ENCODE measurements at places on chromosomes 2 and 18. TPM values are rescaled to one million over a fixed set of nuclear protein-coding genes. Genes with fewer than 3 reads are reported as not detected.
A peak's percentile ranks its signal among the peaks of the same experiment; 100 is the strongest.

- DNase-seq, result peak; percentile 63
Measured at GRCh38 chr18:46946656-46947282, 29.4 kb downstream of the KATNAL2 start.

GRCh38 chr2:98543214-98543613 lies 65.1 kb downstream of the COA5 start:
- DNase-seq, result no peak

GRCh38 chr2:48228345-48228684 lies 301.6 kb upstream of the STON1 start:
- DNase-seq, result no peak

GRCh38 chr18:8133888-8134287 lies 475.3 kb upstream of the RAB12 start:
- DNase-seq, result no peak

DNA sequence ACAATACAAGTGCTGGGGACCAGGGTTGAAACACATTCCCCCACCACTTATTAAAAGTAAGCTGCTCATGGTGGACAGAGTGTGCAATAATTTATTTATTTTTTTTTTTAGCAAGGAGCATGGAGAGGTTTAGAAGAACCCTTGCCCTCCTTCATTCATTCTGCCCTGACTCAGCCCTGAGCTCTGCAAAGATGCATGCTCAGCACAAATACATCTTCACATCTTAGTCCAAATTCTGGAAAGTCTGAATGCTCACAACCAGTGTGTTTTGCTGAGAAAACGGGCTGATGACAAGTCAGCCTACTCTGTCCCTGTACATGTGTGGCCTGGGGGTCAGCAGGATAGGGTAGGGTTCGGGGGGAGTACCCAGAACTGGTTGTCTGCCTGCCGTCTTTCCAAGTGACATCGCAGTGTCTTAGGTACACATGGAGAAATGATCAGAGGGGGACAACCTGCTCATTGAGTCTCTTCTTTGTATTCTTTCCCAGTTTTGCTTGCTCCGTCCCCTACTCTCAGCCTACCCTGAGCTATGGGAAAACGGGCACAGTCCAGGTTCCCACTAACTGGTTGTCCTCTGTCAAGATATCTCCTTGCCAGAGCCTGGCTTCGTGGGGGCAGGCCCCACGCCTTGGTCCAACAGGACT lies 76.4 kb downstream of the ADD2 start:
- DNase-seq, result no peak

DNA sequence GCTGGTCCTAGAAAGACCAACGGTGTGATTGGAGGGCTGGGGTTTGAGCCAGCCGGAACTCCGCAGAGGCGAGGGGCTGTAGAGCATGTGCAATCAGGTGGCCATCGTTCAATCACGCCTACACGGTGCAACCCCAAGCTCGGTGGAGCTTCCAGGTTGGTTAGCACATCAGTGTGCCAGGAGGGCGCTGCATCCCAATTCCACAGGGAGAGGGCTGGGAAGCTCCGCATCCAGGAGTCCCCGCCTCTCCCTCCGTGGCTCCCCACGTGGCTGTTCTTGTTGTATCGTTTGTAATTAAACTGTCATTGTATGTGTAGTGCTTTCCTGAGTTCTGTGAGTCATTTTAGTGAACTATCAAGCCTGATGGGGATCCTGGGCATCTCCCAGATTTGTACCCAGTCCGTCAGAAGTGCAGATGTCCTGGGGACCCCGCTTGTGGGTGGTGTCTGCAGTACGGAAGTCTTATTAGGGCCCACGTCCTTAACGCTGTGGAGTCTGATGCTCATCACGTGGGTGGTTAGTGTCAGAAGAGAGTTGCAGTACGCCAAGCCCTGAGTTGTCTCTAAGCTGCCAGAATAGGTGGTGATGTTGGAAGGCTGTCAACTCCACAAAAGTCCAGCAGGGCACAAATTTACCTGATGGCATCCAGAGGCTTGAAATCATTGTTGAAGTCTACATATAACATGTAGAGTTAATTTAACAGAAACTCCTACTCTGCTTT lies 20.6 kb upstream of the AMMECR1L start:
- DNase-seq, result no peak

DNA sequence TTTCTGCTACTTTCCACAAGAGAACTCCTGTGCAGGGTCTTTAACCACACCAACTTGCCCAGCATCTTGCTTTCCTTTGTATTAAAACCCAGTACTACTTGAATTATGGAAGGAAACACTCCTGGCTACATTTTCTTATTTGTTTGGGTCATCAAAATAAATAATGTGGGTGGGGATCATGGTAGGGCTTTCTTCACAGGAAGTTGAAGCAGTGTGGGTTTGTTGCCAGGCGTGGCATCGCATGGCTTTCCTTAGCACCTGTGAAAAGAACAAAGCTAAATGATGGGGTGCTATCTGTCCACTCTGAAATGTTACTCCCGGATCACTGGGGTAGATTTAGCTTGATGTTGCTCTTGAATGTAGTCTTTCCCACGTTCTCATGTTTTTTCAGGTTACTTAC lies 18.7 kb downstream of the ARHGAP25 start:
- no peak for DNase-seq

- no peak for DNase-seq
Measured at GRCh38 chr18:49768051-49768391, 45.3 kb downstream of the ACAA2 start.

DNA sequence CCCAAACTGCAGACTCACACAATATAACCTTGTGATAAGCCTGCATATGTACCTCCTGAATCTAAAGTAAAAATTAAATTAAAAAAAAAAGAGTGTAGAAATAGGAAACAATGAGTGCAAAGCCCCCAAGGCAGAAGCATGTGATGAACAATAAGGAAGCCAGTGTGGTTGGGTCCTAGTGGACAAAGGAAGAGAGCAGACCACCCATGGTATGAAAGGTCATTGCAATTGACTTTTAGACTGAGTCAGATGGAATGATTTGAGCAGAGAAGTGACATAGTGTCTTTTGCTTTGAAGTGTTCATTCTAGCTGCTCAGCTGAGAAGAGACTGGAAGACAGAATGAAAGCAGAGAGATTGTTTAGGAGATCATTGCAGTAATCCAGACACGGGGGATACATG lies 417.1 kb downstream of the RAD51AP2 start:
- no peak for DNase-seq

HRH4 gene
- total RNA-seq, result not detected

TEKT4 gene
- not detected for total RNA-seq

DNA sequence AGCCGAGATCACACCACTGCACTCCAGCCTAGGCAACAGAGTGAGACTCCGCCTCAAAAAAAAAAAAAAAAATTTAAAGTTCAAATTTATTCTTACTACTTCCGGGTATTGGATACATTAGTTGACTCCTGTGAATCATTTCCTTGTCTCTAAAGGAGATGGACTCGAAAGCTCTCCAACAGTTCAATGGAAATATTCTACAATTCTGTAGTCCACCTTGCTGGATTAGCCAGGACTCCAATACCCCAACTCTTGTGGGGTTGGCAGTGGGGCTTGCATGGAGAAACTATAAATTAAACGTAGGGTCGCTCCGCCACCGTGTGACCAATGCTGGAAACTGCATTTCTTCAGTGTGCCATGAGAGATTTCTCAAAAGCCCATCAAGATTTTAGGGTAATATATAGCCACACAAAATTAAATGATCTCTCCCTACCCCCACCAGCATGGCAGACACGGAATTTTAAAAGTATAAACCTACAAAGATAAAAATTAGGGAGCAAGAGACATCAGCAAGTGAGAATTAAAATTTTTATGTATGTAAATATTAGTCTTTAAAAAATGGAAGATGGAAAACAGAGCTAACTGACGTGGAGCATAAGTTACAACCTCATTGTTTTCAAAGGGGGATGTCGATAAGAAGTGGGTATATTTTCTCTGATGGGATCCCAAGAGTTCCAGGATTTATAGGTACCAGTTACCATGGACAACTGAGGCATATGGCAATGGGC lies 27.8 kb upstream of the GAREM2 start:
- DNase-seq, result no peak

EPB41L3 gene
- total RNA-seq, result 43.0 TPM

- DNase-seq, result no peak
Measured at GRCh38 chr18:63025251-63026090, 294.1 kb downstream of the BCL2 start.

- DNase-seq, result no peak
Measured at GRCh38 chr2:131044757-131045150, 48.5 kb downstream of the FAM168B start.

ANKRD29 gene
- total RNA-seq, result 0.27 TPM

NCKAP5 gene
- total RNA-seq, result 0.33 TPM

DNA sequence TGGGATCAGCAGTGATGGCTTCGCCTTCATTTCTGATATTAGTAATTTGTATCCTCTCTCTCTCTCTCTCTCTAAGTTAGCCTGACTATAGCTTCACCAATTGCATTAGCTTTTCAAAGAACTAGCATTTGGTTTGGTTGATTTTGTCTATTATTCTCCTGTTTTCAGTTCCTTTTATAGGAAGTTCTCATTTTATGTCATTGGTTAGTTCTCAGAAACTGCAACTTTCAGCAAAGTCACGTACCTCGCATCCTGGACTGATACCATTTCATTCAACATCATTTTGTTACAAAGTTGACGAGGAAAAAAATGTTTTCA lies 450.8 kb downstream of the EIPR1 start:
- DNase-seq, result no peak

SIX2 gene
- 0.96 TPM for total RNA-seq

MC4R gene
- not detected for total RNA-seq

- DNase-seq, result no peak
Measured at GRCh38 chr2:177403838-177404237, 11.3 kb downstream of the AGPS start.

GRCh38 chr2:44464437-44464836 lies 102.7 kb downstream of the CAMKMT start:
- DNase-seq, result no peak

SP140 gene
- 3.6 TPM for total RNA-seq

DNA sequence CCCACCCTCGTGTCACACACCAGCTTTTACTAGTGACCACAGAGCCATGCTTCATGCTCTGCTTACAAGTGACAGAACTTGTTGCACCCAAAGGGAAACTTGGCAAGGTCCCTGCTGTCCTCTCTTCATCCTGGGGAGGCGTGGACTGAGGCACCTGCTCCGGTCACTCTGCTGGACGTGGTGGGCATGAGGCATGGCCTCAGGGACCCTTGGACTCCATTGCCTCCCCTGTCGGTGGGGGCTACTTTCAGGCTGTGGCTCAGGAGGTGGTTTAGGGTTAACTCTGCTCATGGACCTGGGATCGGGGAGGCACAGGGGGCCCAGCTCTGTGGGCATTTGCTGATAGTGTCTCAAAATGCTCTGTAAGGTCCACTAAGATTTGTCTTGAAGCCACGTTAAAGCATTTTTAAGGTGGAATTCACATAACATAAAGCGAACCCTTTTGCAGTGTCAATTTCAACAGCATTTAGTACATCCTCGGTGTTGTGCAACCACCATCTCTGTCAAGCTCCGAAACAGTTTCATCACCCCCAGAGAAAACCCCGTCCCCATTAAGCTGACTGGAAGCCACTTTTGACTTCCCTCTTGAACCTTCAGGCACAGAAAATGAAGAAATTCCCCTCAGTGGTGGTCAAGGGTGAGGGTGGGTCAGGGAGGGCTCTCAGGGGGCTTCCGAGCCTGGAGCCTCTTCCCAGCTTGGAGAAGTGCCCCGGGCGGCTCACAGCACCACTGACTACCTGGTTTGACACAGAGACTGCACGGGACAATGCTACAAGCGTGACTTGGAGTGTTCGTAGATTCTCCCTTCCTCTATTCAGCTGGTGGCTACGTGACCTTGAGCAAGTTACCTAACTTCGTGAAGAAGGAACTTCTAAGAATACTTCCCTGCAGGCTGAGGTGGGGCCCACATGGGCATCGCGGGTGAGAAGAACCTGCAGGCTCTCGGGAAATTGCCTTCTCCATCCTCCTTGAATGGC lies 100.0 kb upstream of the HDAC4 start:
- no peak for DNase-seq

DNA sequence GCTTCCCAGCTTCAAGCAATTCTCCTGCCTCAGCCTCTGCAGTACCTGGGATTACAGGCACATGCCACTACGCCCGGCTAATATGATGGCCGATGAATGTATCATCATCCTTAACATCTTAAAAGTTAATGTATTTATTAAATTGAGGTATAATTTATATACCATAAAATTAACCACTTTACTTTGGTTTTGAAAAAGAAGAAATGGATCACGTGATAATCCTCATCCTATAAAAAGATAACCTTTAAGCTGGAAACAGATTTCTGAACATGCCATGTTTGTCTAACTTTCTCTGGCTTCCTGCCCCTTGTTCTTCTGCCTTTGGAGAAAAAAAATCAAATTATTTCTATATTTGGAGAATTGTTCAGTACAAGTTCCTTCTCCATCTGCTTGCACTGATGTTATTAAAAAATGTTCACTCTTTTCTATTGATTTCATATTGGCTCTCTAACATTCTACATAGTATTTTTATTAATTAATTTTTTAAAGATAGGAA lies 57.0 kb upstream of the ACTR3 start:
- DNase-seq, result no peak
